ELF-1 (cell line): ENCODE measurements at places on chromosomes 16 and 17.

GRCh38 chr17:47869114-47869513 lies 18.2 kb upstream of the SP6 start:
- DNase-seq, result peak; percentile 79

DNA sequence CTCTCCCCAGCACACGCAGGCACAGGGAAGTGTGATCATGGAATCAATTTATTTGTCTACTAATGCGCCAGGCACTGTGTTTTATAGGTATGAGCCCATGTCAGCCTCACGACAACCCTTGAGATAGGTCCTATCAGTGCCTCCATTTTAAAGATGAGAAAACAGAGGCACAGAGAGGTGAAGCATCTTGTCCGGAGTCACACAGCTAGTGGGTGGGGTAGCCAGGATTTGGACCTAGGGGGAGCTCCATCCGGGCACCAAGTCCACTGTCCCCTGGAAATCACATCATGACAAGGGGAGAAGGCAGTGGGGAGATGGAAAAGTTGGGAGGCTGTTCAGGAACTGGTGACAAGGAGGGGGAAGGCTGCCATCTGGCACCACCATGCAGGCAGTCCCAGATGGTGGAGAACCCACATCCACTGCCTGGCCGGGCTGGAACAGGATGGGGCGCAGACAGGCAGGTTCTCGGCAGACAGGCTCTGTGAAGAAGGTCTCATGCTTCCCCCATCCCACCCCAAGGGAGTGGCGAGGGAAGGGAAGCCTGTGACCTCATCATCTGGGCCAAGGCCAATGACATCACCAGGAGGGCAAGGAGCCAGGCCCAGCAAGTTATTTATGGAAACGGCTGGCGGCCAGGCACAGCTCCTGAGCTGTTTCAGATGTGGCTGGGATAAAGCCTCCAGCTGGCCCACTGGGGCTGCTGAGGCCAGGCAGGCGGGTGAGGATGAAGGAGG lies 126.0 kb upstream of the SDK2 start:
- no peak for DNase-seq

- DNase-seq, result no peak
These were observed 8.8 kb upstream of the GFAP start for GRCh38 chr17:44924107-44924544.

GRCh38 chr16:55478827-55479429 lies at the start of gene MMP2:
MMP2 (plus strand) TSS chr16:55479198; CDS start chr16:55479480, 282 bp downstream.
- peak; percentile 84 for DNase-seq

- peak; percentile 15 for DNase-seq
These were observed 292.0 kb upstream of the TNRC6C start for GRCh38 chr17:77666462-77666861.

GRCh38 chr16:88948781-88949490 lies 28.1 kb downstream of the CBFA2T3 start:
- DNase-seq, result no peak

DNA sequence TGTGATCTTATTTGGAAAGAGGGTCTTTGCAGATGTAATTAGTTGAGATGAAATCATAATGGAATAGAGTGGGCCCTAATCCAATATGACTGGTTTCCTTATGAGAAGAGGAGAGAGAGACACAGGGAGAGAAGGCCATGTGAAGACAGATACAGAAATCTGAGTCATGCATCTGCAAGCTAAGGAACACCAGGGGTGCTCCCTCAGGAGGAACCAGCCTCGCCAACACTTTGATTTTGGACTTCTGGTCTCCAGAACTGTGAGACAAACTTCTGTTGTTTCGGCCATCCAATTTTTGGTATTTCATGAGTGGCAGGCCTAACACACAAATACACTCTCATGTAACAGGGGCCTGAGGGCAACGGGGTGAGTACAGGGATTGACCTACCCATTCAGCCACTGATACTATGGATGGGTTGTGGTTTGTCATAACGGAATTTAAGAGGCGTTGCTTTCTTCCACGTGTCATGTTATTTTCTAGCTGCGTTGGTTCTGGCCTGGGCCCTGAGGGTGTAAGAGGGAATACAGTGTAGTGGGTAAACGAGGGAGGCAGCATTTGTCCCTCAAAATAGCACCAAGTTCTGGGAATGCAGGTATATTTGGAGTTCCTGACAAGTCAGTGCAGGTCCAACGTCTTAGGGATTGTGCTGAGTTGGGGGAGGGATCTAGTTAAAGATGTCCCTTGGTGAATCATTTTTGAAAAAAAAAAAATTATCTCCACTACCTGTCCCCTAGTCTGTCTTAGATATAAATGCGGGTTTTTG lies 17.7 kb downstream of the PLCG2 start:
- no peak for DNase-seq

DNA sequence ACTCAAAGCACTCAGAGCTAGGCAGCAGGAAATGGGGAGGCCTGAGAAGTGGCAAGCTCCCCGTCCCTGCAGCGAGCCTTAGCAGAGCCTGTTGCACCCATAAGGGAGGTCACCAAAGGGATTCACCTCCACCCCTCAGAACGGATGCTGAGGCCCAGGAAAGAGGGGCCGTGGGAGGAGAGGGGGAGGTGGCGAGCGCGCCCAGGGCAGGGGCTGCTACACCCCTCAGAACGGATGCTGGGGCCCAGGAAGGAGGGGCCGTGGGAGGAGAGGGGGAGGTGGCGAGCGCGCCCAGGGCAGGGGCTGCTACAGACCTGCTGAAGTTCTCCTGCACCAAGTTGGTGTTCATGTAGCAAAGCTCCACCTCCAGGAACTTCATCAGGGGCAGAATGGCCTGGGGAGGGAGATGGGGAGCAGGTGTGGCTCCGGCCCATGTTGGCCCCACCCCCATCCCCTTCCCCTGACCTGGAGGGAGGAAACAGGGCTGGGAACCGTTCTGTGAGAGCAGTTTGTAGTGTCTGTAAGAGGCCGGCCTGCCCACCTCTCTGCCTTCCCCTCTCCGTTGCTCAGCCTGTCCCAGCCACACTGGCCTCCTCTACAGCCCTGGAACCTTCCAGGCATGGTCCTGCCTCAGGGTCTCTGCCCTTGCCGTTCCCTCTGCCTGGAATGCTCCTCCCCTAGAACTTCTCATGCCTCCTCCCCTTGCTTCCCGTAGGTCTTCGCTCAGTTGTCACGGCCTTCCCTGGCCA lies 11.4 kb downstream of the UNC13D start:
- peak; percentile 77 for DNase-seq

GRCh38 chr17:68953340-68953997 lies 1.7 kb downstream of the ABCA8 start:
- no peak for DNase-seq

DNA sequence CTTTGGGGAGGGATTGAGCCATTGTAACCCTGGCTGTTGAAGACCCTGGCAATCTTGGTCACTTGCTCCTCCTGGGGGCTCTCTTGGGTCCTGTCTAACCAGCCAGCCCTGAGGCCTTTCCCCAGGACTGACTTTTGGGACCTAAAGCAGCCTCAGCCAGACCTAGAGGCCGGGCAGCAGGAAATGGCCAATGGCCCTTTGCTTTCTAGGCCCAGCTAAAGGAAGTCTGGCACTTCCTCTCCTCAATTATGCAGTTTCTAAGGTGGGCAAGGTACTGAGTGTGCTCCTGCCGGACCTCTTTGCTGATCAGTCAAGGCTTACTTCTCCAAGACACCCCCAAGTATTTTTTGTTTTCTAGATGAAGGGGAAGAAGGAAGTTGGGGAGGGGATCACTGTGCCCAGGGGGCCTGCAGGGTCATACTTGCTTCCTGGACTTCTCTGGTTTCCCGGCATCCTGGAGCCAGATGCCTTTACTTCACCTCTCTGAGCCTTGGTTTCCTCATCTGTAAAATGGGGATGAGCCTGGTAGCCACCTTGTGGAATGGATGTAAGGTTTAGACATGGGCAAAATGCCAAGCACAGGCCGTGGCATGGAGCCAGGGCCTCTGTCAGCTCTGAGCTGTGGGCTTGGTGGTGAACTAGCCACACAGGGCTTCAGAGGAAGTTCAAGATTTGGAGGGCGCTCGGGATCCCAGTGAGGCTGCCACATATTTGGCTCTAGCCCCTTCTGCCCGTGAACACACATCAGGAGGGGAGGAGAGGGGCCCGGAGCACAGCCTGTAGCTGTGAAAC lies 8.6 kb downstream of the CX3CL1 start:
- DNase-seq, result no peak

GRCh38 chr16:1378804-1379303 lies 27.1 kb downstream of the GNPTG start:
- peak; percentile 78 for DNase-seq
